ENCODE measurements at places on chromosomes 7 and 10.

DNA sequence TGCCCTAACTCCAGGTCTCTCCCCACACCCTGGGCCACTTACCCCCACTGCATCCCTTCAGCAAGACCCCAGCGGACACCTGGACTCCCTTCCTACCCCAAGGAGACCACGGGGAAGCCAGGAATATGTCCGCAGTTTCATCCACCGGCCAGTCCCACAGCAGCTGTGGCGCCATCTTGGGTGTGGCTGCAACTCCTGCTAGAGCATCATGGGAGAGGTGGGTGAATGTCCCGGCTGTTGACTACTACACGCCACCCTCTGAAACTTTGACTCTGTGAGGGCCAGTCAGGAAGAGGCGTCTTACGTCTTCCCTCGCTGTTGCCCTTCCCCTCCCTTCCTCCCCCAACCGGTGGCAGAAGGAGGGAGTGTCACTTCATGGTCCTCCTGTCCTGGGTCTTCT is 238.3 kb upstream of the RNF32 start:
- DNase-seq = no peak

GRCh38 chr10:73858013-73858708 is 16.2 kb downstream of the CAMK2G start:
- no peak for DNase-seq

GRCh38 chr7:48398191-48398590 is 226.9 kb downstream of the ABCA13 start:
- DNase-seq = no peak

GRCh38 chr7:25624833-25625232 is 396.5 kb upstream of the NPVF start:
- no peak for DNase-seq

All from CD4-positive, alpha-beta T cell treated with Interleukin-21 for 1 hour (primary cell).